ENCODE measurements at places on chromosomes 3 and 15. TPM values are rescaled to one million over a fixed set of nuclear protein-coding genes. Genes with fewer than 3 reads are reported as not detected.

CHRNA5 gene
- 1.6 TPM for total RNA-seq

NOX5 gene
- total RNA-seq, result not detected

RASGRF1 gene
- total RNA-seq, result not detected

CAMKV gene
- not detected for total RNA-seq

GCNT3 gene
- total RNA-seq, result 0.70 TPM

ALDH1A3 gene
- total RNA-seq, result not detected

CLDN18 gene
- total RNA-seq, result not detected

INKA1 gene
- total RNA-seq, result 7.9 TPM

DNA sequence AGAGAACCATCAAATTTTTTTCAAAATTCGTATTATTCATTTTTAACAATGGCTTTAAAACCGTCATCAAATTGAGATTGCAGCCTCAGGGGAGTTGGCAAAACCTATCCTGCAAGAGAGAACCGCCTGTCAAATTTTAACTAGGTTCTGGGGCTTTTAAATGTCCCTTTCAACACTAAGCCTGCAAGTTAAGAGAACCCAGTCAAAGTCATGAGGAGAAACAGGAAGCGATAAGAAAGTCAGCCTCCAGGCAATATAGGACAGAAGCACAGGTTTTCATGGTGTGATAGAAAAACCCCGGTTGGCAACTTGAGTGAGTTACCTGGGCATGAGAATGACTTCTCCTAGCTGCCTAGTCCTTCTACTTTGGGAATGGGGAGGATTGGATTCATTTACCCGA, 59.8 kb downstream of the CPNE4 start:
- no peak overlapping the region for H3K27ac ChIP-seq
- DNase-seq, result no peak
- H3K4me1 ChIP-seq, result no peaks in the 10 kb centered on the region
- no peak overlapping the region for H3K4me3 ChIP-seq

DNA sequence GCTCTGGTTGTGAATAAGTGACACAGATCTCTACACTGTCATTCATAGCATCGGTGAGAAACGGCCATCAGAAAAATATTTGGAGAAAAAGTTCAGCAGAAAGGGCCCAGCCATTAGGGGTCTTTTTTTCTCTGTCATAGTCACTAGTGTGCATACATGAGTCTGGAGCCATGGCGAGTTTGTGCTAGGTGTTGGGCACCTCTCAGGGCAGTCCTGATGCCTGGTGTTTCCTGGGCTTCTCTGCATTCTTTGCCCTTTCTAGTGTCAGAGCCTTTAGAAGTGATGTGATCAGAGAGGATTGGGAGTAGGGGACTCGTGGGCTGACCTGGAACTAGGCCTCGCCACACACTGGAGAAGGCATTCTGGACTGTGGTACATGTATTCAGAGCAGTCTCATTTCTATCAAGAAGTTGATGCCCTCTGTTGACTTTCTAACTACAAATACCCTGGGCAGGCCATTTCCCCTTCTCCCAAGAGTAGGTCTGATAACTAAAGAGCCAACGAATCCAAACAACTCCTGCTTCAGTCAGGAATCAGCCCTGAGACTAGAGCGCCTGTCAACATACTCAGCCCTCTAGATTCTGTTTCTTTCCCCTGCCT, 1.6 kb downstream of the KY start:
- H3K36me3 ChIP-seq, result no peaks in the 10 kb centered on the region
- no peaks in the 10 kb centered on the region for H3K27me3 ChIP-seq
- H3K27ac ChIP-seq, result no peak overlapping the region
- H3K4me1 ChIP-seq, result peaks cover 21% of the 10 kb centered on the region
- H3K4me3 ChIP-seq, result no peak overlapping the region

- no peaks in the 10 kb centered on the region for H3K36me3 ChIP-seq
- no peaks in the 10 kb centered on the region for H3K4me1 ChIP-seq
- no peaks in the 10 kb centered on the region for H3K27me3 ChIP-seq
- no peak overlapping the region for H3K27ac ChIP-seq
- no peak overlapping the region for H3K4me3 ChIP-seq
- no peak for DNase-seq
Measured at GRCh38 chr3:5787861-5788488, 600.5 kb downstream of the EDEM1 start.

GRCh38 chr15:61750271-61751084, 309.8 kb downstream of the VPS13C start:
- H3K4me3 ChIP-seq, result no peak overlapping the region
- no peak for DNase-seq
- H3K27me3 ChIP-seq, result peaks cover 6% of the 10 kb centered on the region
- no peak overlapping the region for H3K27ac ChIP-seq
- no peaks in the 10 kb centered on the region for H3K36me3 ChIP-seq

GRCh38 chr3:189588475-189589178, 42.6 kb upstream of the TP63 start:
- H3K27ac ChIP-seq, result peak overlapping the region; percentile 34
- H3K4me1 ChIP-seq, result peaks cover 16% of the 10 kb centered on the region
- peaks cover 2% of the 10 kb centered on the region for H3K27me3 ChIP-seq
- no peak for DNase-seq

- DNase-seq, result no peak
- peak overlapping the region; percentile 77 for H3K4me3 ChIP-seq
- H3K27me3 ChIP-seq, result no peaks in the 10 kb centered on the region
- peaks cover 1% of the 10 kb centered on the region for H3K36me3 ChIP-seq
- H3K4me1 ChIP-seq, result peaks cover 49% of the 10 kb centered on the region
- peak overlapping the region; percentile 86 for H3K27ac ChIP-seq
Measured at GRCh38 chr15:64461721-64462162, 1.4 kb downstream of the ZNF609 start.

DNA sequence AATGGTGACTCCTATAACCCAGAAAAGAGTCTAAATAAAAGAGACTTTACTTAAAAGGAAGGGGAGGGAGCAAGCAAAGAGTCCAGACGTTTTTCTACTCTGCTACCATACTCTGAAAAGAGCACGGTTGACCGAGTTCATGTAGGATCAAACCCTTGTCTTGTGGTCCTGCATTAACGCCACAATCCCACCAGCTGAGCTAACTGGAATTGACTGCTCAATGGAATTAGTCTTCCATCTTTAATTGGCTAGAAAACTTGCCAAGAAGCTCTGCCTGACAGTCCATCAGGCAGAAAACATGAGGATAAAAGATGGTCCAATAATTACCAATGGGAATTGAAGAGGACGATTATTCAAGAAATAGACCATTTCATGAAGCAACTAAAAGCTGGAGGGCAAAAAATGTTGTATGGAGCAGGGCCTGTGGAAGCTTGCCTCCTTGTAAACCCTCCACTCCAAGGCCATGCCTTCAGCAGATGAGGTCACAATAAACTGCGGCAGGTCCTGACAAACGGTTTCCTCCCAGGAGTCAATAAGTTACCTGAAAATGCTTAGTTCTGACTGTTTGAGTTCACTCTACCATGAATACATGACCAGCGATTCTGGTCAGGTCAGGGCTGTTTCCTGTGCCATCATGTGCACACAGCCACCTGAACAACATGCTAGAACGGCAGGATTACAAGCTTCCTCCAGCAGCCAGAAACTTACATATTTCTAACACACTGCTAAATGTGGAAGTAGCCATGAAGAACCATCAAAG, 35.6 kb upstream of the ARHGEF3 start:
- no peaks in the 10 kb centered on the region for H3K27me3 ChIP-seq
- H3K4me1 ChIP-seq, result peaks cover 10% of the 10 kb centered on the region
- H3K4me3 ChIP-seq, result no peak overlapping the region
- no peaks in the 10 kb centered on the region for H3K36me3 ChIP-seq
- no peak for DNase-seq

GRCh38 chr3:65619451-65619881, 419.3 kb downstream of the MAGI1 start:
- no peak overlapping the region for H3K4me3 ChIP-seq
- DNase-seq, result no peak
- H3K36me3 ChIP-seq, result peaks cover 1% of the 10 kb centered on the region
- H3K4me1 ChIP-seq, result peaks cover 6% of the 10 kb centered on the region
- H3K27ac ChIP-seq, result peak overlapping the region; percentile 4
- no peaks in the 10 kb centered on the region for H3K27me3 ChIP-seq

GRCh38 chr3:48236531-48236930, 4.4 kb upstream of the ZNF589 start:
- no peak for DNase-seq
- peaks cover 16% of the 10 kb centered on the region for H3K4me1 ChIP-seq
- H3K4me3 ChIP-seq, result no peak overlapping the region
- H3K27ac ChIP-seq, result no peak overlapping the region
- H3K36me3 ChIP-seq, result no peaks in the 10 kb centered on the region

GRCh38 chr3:146496251-146496650, 26.9 kb upstream of the PLSCR2 start:
- H3K27me3 ChIP-seq, result no peaks in the 10 kb centered on the region
- no peak overlapping the region for H3K27ac ChIP-seq

- no peaks in the 10 kb centered on the region for H3K4me1 ChIP-seq
- H3K27me3 ChIP-seq, result peaks cover 43% of the 10 kb centered on the region
- DNase-seq, result no peak
- no peaks in the 10 kb centered on the region for H3K36me3 ChIP-seq
- no peak overlapping the region for H3K27ac ChIP-seq
Measured at GRCh38 chr3:10867384-10867783, 51.4 kb downstream of the SLC6A11 start.

GRCh38 chr15:56076640-56077039, 83.2 kb upstream of the NEDD4 start:
- no peak overlapping the region for H3K4me3 ChIP-seq
- H3K27ac ChIP-seq, result no peak overlapping the region
- DNase-seq, result no peak
- H3K27me3 ChIP-seq, result no peaks in the 10 kb centered on the region
- no peaks in the 10 kb centered on the region for H3K36me3 ChIP-seq

GRCh38 chr15:75647370-75648155, at the start of gene SNX33:
TSS of gene SNX33 (plus strand) at chr15:75647912. CDS start at chr15:75649103, 1,191 bp downstream.
- peak within 1 kb of the TSS; percentile 95 for H3K4me3 ChIP-seq
- no peaks in the 10 kb centered on the region for H3K27me3 ChIP-seq
- peak within 1 kb of the TSS; percentile 95 for H3K27ac ChIP-seq
- DNase-seq, result no peak
- H3K36me3 ChIP-seq, result peaks cover 13% of the 10 kb centered on the region

GRCh38 chr15:40053831-40054604, 15.0 kb upstream of the SRP14 start:
- H3K27me3 ChIP-seq, result no peaks in the 10 kb centered on the region
- no peak overlapping the region for H3K27ac ChIP-seq
- no peak overlapping the region for H3K4me3 ChIP-seq
- no peak for DNase-seq

DNA sequence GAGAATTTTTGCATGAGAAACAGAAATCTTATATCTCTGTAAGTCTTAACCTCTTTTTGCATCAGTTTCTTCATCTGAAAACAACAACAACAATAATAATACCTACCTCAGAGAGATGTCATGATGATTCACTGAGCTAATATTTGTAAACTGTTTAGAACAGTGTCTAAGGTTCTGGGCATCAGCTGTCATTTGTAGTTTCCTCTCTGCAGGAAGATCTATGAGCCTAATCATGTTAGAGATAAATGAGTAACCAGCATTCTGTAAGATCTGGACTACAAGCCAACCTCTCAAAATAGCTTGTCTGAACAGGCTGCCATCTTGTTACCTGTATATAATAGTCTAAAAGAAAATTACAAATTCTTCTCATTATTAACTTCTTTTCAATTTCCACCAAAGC, 383.0 kb upstream of the RORA start:
- no peaks in the 10 kb centered on the region for H3K4me1 ChIP-seq
- no peak overlapping the region for H3K27ac ChIP-seq
- no peaks in the 10 kb centered on the region for H3K36me3 ChIP-seq
- no peak for DNase-seq

DNA sequence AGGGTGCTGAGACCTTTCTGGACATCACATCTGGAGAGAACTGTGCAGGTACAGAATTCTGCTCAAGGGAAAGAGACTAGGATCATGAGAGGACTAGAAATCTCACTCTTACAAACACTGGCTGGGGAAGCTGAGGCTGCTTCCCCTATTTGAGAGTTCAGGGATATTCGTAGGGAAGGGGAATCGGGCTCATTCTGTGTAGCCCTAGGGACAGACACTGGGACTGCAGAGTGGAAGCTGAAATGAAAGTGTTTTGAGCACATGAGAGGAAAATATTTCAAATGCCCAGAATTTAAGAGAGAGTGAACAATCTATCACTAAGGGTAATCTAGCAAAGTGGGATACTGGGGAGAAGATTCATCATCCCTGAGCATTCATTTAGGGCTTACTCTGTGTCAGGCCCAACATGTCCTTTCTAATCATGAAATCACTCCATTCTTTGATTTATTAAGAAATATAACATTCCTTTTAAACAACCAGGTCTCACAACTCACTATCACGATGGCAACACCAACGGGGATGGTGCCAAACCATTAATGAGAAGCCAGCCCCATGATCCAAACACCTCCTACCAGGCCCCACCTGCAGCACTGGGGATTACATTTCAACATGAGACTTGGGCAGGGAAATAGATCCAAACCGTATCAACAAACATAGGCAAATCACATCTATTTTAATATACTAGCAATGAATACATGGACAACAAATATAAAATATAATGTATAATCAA, 63.0 kb downstream of the CPN2 start:
- H3K27ac ChIP-seq, result no peak overlapping the region
- peaks cover 2% of the 10 kb centered on the region for H3K36me3 ChIP-seq
- no peaks in the 10 kb centered on the region for H3K4me1 ChIP-seq

GRCh38 chr15:49697121-49697520, 76.3 kb downstream of the DTWD1 start:
- no peak for DNase-seq
- peaks cover 12% of the 10 kb centered on the region for H3K4me1 ChIP-seq
- H3K27ac ChIP-seq, result no peak overlapping the region
- no peaks in the 10 kb centered on the region for H3K27me3 ChIP-seq

- H3K36me3 ChIP-seq, result peaks cover 4% of the 10 kb centered on the region
- peak overlapping the region; percentile 99 for H3K27ac ChIP-seq
- no peak for DNase-seq
- peaks cover 79% of the 10 kb centered on the region for H3K4me1 ChIP-seq
Measured at GRCh38 chr3:190533511-190534281, 19.8 kb downstream of the IL1RAP start.

- no peak overlapping the region for H3K27ac ChIP-seq
- no peak for DNase-seq
- H3K4me1 ChIP-seq, result no peaks in the 10 kb centered on the region
- H3K27me3 ChIP-seq, result peaks cover 35% of the 10 kb centered on the region
Measured at GRCh38 chr15:60191821-60192220, 187.7 kb downstream of the FOXB1 start.

DNA sequence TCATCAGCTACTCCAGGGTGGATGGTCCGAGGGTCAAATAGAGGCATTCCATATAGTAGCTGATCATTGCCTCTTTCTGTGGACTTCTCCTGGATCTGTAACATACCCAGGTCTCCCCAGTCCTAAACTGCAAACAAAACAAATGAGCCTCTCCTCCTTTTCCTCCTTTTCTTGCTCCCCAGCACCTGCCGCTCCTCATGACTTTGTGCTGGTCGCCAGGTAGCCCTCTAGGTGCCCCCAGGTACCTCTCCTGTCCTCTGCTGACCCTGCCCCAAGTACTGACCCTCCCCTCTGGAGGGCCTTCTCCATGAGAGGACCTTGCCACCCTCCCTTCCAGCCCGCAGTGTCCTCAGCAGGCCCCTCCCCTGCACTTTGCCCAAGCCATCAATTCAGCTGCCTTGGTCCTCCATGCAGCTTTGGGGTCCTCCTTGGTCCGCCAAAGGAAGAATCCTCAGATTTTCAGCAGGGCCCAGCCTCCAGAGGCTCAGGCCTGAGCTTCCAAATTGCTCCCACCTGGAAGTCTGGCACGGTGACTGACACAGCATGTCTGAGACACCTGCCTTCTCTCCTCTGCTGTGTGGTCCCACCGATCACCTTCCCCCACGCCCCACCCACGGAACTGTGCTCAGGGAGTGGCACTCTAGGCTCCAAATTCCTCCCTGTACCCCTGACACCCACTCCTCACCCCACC, 111.0 kb downstream of the LRRK1 start:
- DNase-seq, result peak; percentile 44
- H3K36me3 ChIP-seq, result peaks cover 13% of the 10 kb centered on the region
- H3K27ac ChIP-seq, result no peak overlapping the region
- H3K4me1 ChIP-seq, result no peaks in the 10 kb centered on the region

GRCh38 chr3:150830094-150830681, 67.2 kb upstream of the SIAH2 start:
- H3K4me3 ChIP-seq, result no peak overlapping the region
- H3K27me3 ChIP-seq, result peaks cover 28% of the 10 kb centered on the region
- peaks cover 4% of the 10 kb centered on the region for H3K36me3 ChIP-seq
- no peak overlapping the region for H3K27ac ChIP-seq

Data from chondrocyte (in vitro differentiated cells).